ENCODE measurements at places on chromosomes 2 and 18.
A peak's percentile ranks its signal among the peaks of the same experiment; 100 is the strongest.

DNA sequence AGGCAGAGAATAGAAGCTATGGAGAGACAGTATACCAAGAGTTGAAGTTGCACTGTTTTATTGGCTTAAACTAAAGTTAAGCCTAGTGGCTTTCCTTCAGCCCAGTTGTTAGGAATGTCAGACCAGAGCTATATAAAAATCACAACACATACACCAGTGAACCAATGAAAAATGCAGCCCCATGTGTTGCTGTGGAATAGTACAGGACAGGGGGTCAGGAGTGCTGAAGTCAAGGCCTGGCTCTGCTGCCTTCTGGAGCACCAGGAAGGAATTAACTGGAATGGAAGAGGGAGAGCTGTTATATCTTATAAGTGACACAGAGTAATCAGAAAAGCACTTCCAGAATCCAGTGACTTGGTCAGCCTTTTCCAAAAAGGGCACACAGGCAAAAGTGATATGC lies 58.9 kb downstream of the OSR1 start:
- DNase-seq: no peak

DNA sequence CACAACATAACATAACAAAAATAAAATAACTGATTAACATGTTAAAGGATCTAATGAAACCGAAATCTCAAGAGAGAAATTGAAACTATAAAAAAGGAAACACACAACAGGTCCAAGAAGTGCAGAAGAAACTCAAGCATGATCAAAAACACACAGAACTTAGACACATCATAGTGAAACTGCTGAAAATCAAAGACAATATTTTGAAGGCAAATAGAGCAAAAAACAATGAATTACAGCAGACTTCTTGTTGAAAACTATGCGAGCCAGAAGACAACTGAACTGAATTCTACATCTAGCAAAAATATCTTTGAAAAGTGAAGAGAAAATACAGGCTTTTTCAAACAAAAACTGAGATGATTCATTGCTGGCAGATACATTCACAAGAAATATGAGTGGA lies 61.3 kb downstream of the UGP2 start:
- DNase-seq: peak; percentile 29

- DNase-seq: no peak
Observed at GRCh38 chr18:3114026-3114425, 101.1 kb upstream of the LPIN2 start.

GRCh38 chr2:237205043-237205541 lies 119.4 kb downstream of the COPS8 start:
- DNase-seq: no peak

DNA sequence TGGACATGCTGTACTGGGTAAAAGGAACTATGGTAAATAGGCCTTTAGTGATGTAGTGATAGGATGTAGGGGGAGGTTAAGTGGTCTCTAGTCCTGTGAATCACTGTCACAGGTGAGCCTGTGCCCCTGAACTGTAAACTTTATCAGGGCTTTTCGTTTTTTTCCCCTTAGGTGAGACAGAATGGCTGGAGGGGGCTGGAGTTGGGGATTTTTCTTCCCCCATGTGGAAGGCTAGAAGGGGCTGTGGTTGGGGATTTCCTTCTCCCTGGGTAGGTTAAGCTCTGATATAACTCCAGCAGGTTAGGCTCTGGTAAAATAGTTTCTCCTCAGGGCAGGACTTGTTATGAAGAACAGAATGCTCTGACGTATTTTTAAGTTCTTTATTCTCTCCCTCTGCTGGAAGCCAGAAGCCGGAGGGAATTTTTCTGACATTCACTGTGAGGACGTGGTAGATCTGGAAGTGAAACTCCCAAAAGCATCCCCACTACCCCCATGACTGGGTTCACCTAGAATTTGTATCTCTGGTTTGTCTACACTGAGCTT lies 28.5 kb downstream of the PIKFYVE start:
- DNase-seq: no peak

DNA sequence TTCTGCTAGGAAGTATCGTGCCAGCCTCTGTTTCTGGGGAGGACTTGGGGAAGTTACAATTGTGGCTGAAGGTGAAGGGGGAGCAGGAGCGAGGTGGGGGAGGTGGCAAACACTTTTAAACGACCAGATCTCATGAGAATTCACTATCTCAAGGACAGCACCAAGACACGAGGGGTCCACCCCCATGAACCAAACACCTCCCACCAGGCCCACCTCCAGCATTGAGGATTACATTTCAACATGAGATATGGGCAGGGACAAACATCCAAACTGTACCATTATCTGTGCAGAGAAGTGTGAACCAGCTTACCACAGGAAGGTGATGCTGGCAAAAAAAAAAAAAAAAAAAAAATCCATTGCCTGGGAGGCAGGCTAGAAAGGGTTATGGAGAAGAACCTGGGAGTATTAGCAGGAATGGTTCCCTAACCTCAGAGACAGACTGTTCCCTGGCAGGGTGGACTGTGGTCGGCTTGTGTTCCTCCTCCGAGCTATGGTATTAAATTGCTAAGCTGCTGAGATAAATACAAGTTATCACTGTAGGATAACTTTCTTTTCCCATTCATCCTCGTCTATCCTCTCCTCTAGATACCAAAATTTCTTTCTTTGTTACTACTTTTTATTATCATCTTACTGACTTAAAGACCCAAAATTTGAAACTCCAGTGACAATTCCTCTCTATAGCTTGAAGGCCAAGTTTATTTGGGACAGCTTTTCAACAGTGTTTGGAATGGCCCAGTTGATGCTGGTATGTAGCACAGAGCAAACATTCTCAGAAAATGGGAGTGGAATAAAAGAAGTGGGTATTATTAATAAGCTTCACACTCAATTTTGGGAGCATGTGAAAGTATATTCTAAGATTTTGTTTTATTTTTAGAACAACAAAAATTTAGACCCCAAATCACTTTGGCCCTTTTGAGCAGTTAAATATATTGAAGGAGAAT lies 73.7 kb upstream of the MAP3K20 start:
- no peak for DNase-seq
